ENCODE measurements at places on chromosomes 11 and 22. TPM values are rescaled to one million over a fixed set of nuclear protein-coding genes. Genes with fewer than 3 reads are reported as not detected.
A peak's percentile ranks its signal among the peaks of the same experiment; 100 is the strongest.

The ENTHD1 gene
- not detected for total RNA-seq

The SNX32 gene
- 1.6 TPM for total RNA-seq

The PDGFD gene
- 2.4 TPM for total RNA-seq

- DNase-seq, result no peak
Observed at GRCh38 chr11:108432783-108433182, 34.5 kb downstream of the C11orf65 start.

The NLRP14 gene
- total RNA-seq, result 0.14 TPM

- no peak for DNase-seq
Observed at GRCh38 chr11:72422414-72422813, 11.9 kb downstream of the CLPB start.

GRCh38 chr11:117816151-117816741 is 8.3 kb downstream of the FXYD2 start:
- DNase-seq, result no peak

- DNase-seq, result no peak
Observed at GRCh38 chr11:128555606-128556005, 31.8 kb downstream of the ETS1 start.

DNA sequence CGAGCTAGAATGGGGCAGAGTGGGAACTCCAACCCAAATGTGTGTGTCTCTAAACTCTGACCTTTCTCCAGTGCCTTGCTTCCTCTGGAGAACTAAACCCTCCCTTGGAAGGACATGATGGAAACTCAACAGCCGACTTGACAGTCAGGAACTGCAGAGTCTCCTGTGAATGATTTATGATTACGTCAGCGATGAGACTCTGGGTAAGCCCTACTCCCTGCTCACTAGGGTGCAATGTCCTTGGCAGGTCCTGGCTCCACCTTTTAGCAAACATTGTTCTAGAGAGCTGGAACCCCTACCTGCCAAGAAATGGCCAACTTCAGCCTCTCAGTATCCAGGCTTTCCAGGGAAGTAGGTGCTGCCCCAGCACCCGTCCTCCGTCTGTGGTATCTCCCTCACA is 96.1 kb upstream of the CD82 start:
- DNase-seq, result no peak

- DNase-seq, result no peak
Observed at GRCh38 chr11:129608711-129609110, 206.9 kb upstream of the TMEM45B start.

The POU2F3 gene
- 2.0 TPM for total RNA-seq

DNA sequence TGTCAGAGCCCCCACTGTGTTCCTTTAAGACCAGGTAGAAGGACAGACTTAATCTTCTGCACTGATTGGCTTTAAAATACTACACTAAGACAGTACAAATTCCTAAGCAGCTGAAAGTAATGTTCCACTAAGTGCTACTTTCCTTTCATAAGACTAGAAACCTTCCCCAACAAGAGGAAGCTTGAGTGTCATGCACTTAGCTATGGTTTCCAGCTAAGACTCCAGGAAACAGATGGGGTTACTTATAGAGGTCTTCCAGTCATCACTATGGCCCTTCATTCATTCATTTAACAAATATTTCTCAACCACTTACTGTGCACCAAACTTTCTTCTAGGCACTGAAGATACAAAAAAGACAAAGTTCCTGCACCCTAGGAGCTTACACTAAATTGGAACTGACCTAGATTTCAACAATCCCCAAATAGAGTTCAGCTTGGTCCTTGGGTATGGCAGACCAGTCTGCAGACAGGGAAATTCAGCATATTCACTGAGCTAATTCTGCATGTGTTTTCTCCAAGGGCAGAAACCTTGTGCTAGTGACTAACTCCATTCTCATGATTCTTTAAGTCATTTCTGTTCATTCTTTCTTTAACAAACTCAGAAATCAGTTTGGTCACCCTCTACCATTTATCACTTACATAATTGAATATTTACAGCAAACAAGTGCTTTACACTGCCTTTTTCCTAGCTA is 178.4 kb upstream of the MTNR1B start:
- no peak for DNase-seq

GRCh38 chr11:57804466-57804865 is 42.9 kb downstream of the CTNND1 start:
- no peak for DNase-seq

DNA sequence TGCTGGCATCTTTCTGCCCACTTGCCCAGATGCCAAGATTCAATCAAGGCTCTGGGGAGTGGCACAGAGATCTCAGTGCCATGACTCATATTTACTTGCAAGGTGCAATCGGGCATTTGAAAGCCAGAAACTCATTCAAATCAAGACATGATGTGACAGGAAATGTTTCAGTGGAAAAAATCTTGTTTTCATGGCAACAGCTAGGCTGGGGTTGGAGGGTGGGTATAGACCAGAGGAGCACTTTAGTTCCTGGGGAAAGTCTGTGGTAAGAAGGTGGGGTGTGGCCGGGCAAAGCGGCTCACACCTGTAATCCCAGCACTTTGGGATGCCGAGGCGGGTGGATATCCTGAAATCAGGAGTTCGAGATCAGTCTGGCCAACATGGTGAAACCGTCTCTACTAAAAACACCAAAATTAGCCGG is 1.2 kb downstream of the MAJIN start:
- DNase-seq, result peak; percentile 45
